Activated T-cell treated with anti-CD3 and anti-CD28 coated beads, Interleukin-2, amount 50 U/mL, for 24 hours (primary cell): ENCODE measurements at places on chromosomes 13 and 19.
A peak's percentile ranks its signal among the peaks of the same experiment; 100 is the strongest.

GRCh38 chr19:38928391-38929001 is 2.1 kb downstream of the SARS2 start:
- peaks cover 38% of the 10 kb centered on the region for H3K4me1 ChIP-seq
- H3K36me3 ChIP-seq = peaks cover 73% of the 10 kb centered on the region
- peak overlapping the region; percentile 47 for H3K27ac ChIP-seq
- H3K27me3 ChIP-seq = no peaks in the 10 kb centered on the region

DNA sequence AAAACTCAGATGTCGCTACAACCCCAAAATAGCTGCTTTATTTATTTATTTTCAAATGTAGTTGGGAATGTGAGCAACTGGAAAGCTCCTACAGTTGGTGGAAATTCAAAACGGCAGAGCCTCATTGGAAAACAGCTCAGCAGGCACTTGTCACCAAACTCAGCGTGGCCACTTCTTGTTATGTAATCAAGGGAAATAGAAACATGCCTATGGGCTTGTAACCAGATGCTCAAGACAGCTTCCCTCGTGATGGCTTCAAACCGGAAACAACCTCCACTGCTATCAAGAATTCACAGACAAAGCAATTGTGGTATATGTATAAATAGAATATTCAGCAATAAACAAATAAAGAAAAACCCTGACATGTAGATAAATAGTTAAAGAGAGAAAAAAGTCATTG is 627.8 kb upstream of the SLC10A2 start:
- H3K4me1 ChIP-seq = no peaks in the 10 kb centered on the region
- H3K27me3 ChIP-seq = no peaks in the 10 kb centered on the region
- H3K4me3 ChIP-seq = no peak overlapping the region

DNA sequence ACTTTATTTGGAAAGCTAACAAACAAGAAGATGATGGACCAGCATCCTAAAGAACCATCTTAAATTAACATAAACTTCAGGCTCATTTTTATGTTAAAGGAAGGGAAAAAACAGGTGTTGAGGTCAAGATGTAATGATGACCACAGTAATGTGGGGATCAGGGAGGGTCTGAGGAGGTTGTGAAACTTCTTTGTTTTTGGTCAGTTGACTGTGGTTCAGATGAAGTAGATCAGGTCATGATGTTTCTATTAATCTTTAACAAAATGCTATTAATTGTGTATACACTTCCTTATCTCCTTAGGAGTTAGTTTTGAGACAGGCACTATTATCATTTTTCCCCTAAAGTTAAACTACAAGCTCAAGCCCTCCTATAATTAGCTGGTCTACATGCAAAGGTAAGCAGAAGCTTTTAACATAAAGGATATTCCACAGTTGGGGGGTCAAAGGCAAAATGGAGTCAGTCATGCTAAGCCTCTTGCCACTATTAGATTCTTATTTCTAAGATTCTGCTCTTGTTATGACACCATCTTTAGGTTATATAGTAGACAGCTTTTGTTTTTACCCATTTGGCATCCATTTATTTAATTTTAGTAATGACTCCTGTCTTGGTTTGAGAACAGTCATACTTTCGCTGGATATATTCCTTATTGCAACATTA is 800.1 kb upstream of the PCDH9 start:
- no peaks in the 10 kb centered on the region for H3K27me3 ChIP-seq
- no peaks in the 10 kb centered on the region for H3K4me1 ChIP-seq
- H3K36me3 ChIP-seq = no peaks in the 10 kb centered on the region
- DNase-seq = no peak
- no peak overlapping the region for H3K27ac ChIP-seq

- no peaks in the 10 kb centered on the region for H3K27me3 ChIP-seq
- no peak overlapping the region for H3K4me3 ChIP-seq
- no peaks in the 10 kb centered on the region for H3K4me1 ChIP-seq
- no peak for DNase-seq
- no peaks in the 10 kb centered on the region for H3K36me3 ChIP-seq
Observed at GRCh38 chr13:67772807-67773453, 542.8 kb upstream of the PCDH9 start.

- peaks cover 3% of the 10 kb centered on the region for H3K27me3 ChIP-seq
- no peak overlapping the region for H3K4me3 ChIP-seq
- H3K4me1 ChIP-seq = no peaks in the 10 kb centered on the region
Observed at GRCh38 chr13:108682714-108683113, 53.3 kb downstream of the MYO16 start.

- no peak for DNase-seq
- no peak overlapping the region for H3K27ac ChIP-seq
- H3K27me3 ChIP-seq = no peaks in the 10 kb centered on the region
- no peaks in the 10 kb centered on the region for H3K36me3 ChIP-seq
- no peaks in the 10 kb centered on the region for H3K4me1 ChIP-seq
Observed at GRCh38 chr13:70864731-70865130, 756.5 kb upstream of the KLHL1 start.

GRCh38 chr13:51687947-51688714 is 103.9 kb downstream of the WDFY2 start:
- H3K4me3 ChIP-seq = no peak overlapping the region
- no peaks in the 10 kb centered on the region for H3K27me3 ChIP-seq
- peak overlapping the region; percentile 6 for H3K27ac ChIP-seq
- peaks cover 22% of the 10 kb centered on the region for H3K4me1 ChIP-seq

DNA sequence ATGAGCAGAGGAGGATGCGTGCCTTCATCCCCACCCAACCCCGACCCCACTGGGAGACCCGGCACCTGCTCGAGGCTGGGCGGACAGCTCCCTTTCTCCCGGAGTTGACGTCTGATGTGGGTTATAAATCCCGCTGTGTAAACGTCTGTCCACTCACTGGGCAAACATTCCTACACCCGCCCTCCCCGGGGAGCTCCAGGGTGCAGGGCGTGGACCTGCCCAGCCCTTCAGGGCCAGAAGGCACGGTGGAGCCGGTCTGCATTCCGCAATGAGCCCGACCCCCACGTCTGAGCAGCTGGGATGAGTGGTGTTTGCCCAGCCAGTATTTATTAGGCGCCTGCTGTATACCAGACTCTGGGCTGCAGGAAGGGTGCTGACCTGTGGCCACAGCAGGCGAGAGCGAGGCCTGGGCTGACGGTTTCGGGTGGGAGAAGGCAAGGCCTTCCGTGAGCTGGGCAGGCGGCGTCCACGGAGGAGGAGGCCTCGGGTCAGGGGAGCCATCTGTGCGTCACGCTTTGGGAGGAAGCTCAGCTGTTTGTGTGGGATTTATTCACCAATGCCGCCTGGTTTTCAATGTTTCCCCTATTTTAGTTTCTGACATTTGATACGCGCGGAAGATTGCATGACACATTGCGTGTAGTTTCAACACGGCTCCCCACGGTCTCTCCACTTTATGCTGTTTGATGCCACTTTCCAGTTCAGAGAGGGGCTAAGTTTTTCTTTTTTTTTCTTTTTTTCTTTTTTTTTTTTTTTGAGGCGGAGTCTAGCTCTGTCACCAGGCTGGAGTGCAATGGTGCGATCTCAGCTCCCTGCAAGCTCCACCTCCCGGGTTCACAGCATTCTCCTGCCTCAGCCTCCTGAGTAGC is 2.0 kb downstream of the MISP start:
- H3K36me3 ChIP-seq = no peaks in the 10 kb centered on the region
- no peaks in the 10 kb centered on the region for H3K4me1 ChIP-seq
- no peak overlapping the region for H3K27ac ChIP-seq
- DNase-seq = no peak

- H3K4me1 ChIP-seq = peaks cover 75% of the 10 kb centered on the region
- no peaks in the 10 kb centered on the region for H3K27me3 ChIP-seq
- no peak overlapping the region for H3K27ac ChIP-seq
- DNase-seq = no peak
- H3K4me3 ChIP-seq = no peak overlapping the region
- H3K36me3 ChIP-seq = peaks cover 5% of the 10 kb centered on the region
Observed at GRCh38 chr13:46575818-46576221, 22.9 kb downstream of the LRCH1 start.

GRCh38 chr13:43307221-43307920 is 284.0 kb downstream of the DNAJC15 start:
- peaks cover 41% of the 10 kb centered on the region for H3K27me3 ChIP-seq
- no peaks in the 10 kb centered on the region for H3K4me1 ChIP-seq
- H3K4me3 ChIP-seq = no peak overlapping the region
- DNase-seq = no peak

- H3K4me1 ChIP-seq = peaks cover 2% of the 10 kb centered on the region
- H3K36me3 ChIP-seq = no peaks in the 10 kb centered on the region
- DNase-seq = peak; percentile 76
- H3K4me3 ChIP-seq = no peak overlapping the region
Observed at GRCh38 chr13:27359199-27359821, 65.1 kb upstream of the GTF3A start.

DNA sequence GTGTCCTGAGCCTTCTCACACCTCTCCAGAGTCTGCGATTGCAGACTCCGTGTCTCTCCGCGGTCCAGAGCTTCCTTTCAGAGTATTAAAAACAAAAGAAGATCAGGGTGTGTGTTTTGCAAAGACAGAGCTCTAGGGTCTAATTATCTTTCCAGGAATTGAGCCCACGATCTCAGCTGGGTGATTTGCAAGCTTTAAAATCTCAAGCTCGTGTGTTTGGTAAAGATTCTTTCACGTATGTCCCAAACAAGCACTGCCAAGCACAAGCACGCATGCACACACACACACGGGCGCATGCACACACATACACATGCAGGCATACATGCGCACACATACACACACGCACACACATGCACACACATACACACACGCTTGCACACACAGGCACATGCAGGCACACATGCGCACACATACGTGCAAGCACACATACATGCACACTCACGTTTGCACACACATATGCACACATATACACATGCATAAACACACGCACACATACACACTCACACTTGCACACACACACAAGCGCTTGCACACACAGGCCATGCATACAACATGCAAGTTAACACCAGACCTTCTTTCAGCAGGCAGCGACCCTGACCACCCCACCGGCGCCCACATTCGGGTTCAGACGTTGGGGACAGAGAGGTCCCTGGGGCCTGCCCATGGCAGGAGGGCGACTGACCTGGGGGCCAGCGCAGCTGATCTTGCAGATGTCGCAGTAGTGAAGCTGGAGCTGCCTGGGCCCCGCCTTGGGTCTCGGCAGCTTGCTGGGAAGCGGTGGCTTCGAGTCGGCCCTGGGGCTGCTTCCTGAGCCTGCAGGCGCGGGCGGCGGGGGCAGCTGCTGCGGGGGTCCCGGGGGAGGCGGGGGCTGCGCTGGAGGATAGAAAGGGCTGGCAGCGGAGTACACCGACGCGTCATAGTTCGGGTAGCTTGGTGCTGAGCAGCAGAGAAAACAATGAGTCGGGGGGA is 37.9 kb downstream of the ZFR2 start:
- H3K27ac ChIP-seq = no peak overlapping the region
- H3K27me3 ChIP-seq = peaks cover 3% of the 10 kb centered on the region
- no peaks in the 10 kb centered on the region for H3K36me3 ChIP-seq
- peaks cover 3% of the 10 kb centered on the region for H3K4me1 ChIP-seq
- no peak for DNase-seq

- H3K4me3 ChIP-seq = no peak overlapping the region
- no peak overlapping the region for H3K27ac ChIP-seq
- H3K4me1 ChIP-seq = peaks cover 17% of the 10 kb centered on the region
Observed at GRCh38 chr13:75479102-75479740, 2.7 kb downstream of the TBC1D4 start.

DNA sequence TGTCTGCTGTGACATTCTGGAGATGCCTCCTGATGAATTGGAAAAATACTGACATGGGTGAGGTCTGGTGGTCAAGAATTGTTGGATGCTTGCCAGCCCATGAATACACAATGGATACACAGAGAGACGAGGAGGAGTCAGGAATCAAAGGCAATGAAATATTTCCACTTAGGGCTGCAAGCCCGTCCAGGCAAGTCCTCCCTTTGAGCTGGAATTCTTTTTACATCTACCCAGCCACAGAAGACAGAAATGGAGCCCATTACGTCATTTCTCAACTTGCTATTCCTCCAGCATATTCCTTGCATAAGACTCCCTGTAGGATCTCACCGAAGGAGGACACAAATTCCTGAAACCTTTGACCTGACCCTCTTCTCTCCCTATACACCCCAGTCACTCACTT is 15.7 kb upstream of the IGFL4 start:
- H3K4me3 ChIP-seq = no peak overlapping the region
- H3K27me3 ChIP-seq = peaks cover 76% of the 10 kb centered on the region
- H3K36me3 ChIP-seq = no peaks in the 10 kb centered on the region
- DNase-seq = no peak
- no peak overlapping the region for H3K27ac ChIP-seq

DNA sequence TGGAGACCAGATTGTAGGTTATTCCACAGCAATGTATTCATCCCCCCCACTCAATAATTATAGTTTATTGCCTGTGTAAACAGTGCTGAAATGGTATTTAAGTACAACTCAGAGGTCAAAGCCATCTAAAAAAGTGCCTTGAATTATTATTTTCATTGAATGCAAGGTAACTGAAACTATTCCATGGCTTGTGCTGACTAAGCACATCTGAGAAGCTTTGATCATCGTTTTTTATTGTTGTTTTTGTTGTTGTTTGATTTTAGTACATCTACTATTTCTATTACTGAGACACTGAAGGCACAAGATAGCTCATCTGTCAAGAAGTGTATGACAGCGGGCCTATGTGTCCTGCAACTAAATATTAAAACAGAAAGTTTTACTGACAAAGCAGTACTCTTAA is 308.0 kb downstream of the OXGR1 start:
- H3K27ac ChIP-seq = no peak overlapping the region
- H3K4me3 ChIP-seq = no peak overlapping the region
- DNase-seq = no peak
- no peaks in the 10 kb centered on the region for H3K27me3 ChIP-seq
- no peaks in the 10 kb centered on the region for H3K36me3 ChIP-seq
- no peaks in the 10 kb centered on the region for H3K4me1 ChIP-seq

GRCh38 chr13:49985129-49985528 is 11.7 kb upstream of the TRIM13 start:
- H3K4me1 ChIP-seq = no peaks in the 10 kb centered on the region
- H3K36me3 ChIP-seq = no peaks in the 10 kb centered on the region
- no peaks in the 10 kb centered on the region for H3K27me3 ChIP-seq
- no peak overlapping the region for H3K4me3 ChIP-seq
- H3K27ac ChIP-seq = no peak overlapping the region

DNA sequence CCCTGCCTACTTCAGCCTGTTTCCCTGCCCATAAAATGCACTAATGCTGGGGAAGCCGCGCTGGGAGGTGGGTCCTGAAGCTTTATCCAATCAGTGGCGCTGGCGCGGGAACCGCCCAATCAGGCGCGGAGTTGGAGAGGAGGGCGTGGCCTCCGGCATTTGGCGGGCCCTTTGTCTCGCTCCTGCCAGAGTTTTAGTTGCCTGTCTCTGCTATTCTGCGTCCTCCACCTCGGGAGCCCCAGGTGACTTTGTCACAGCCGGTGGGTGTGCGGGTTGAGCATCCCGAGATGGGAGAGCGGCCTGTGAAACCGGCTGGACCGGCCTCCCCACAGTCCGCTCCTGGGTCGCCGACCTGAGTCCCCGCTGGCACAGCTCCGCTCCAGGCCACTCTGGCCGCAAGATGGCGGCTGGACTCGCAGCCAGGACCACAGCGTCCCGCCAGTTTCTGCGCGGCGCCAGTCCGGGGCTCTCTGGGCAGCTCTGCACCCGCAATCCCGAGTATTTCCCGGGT is 30.7 kb upstream of the ZNF429 start:
- peaks cover 5% of the 10 kb centered on the region for H3K4me1 ChIP-seq
- peaks cover 18% of the 10 kb centered on the region for H3K27me3 ChIP-seq
- DNase-seq = peak; percentile 85
- H3K4me3 ChIP-seq = peak overlapping the region; percentile 79

- peak overlapping the region; percentile 80 for H3K27ac ChIP-seq
- H3K36me3 ChIP-seq = peaks cover 51% of the 10 kb centered on the region
- no peaks in the 10 kb centered on the region for H3K27me3 ChIP-seq
- H3K4me1 ChIP-seq = peaks cover 96% of the 10 kb centered on the region
- peak overlapping the region; percentile 14 for H3K4me3 ChIP-seq
- DNase-seq = no peak
Observed at GRCh38 chr13:40644838-40645604, 21.4 kb downstream of the FOXO1 start.
